Urinary bladder (tissue), 4 donors: ENCODE measurements at places on chromosomes 3 and 15. TPM values are rescaled to one million over a fixed set of nuclear protein-coding genes. Genes with fewer than 3 reads are reported as not detected.

DNA sequence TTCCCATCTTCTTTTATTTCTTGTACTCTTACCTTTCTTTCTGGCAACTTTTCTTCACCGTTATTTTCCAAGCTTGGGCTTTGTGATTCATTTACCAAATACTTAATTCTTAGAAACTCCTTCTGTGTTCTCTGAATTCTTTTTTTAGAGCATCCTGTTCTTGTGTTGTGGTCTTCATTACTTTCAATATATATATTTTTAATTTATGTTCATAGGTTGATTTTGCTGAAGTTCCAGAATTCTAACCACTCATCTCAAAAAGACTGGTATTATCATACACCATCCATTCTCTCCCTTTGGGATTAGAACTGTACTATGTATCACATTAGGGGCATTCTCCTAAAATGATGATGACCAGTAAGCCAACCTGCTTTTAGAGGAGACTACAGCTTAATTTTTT, 362.3 kb upstream of the CBLB start:
- no peak for DNase-seq

CPEB1 gene
- 4.7 TPM for total RNA-seq

GRCh38 chr15:42503825-42504224, 8.4 kb downstream of the SNAP23 start:
- DNase-seq: no peak

DNA sequence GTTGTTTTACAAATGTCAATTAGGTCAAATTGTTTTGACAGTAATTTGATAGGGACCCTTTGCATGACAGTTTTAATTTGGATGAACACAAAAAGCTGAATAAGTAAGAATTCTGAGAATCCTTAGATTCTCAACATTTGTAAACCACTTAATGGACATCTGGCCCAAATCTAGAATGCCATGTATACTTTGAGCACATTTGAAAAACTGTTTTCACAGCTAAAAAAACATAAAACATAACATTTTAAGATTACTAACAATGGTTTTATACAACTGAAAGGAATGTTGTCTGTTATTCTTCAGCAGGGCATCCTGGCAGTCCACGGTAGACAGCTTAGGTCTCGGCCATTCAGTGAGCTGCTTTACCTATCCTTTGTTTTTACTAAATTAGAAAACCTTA, 34.5 kb upstream of the TM2D3 start:
- no peak for DNase-seq
